Neuronal stem cell (in vitro differentiated cells): ENCODE measurements at places on chromosomes 16 and 17.

DNA sequence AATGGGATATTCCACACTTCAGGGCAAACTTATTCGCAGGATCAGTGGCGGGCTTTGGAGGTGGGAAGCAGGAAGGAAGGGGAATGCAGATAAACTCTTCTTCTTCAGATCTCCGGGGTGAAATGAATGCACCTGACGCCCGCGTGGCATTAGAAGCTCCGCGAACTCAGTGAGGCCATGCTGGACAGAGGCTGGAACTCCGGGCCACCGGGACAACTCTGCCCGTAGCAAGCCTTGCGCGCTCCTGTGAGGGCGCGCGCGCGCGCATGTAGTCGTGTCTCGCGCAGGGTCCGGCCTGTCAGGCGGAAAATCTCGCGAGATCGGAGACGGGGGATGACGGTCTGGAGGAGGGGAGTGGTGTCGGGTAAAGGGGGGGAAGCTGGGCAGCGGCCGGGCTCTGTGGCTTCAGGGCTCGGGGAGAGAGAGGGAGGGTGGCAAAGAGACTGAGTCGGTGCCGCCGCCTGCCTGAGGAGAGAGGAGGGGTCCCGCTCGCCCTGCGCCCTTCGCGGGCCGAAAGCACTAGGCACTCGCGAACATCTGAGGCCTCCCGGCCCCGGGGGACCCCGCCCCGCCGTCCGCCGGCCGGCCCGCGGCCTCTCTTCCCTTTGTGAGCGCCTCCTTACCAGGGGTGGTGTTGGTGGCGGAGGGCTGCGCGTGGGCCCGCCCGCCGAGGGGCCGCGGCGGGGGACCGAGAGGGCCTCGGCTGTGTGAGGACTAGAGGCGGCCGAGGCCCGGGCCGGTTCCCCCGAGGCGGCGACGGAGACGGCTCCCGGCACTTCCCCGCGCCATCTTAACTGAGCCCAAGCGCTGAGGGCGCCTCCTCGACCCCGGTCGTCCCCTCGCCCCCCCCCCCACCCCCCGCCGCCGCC, at the start of gene TAOK1:
TAOK1 (plus strand) TSS at position 382 of the 869 bp plus-strand sequence. CDS start 61,186 bp downstream, outside the sequence.
- DNase-seq = peak; percentile 98
- H3K27me3 ChIP-seq = no peaks in the 10 kb centered on the region
- H3K27ac ChIP-seq = peak within 1 kb of the TSS; percentile 94
- peak within 1 kb of the TSS; percentile 85 for H3K4me3 ChIP-seq
- peaks cover 9% of the 10 kb centered on the region for H3K36me3 ChIP-seq

DNA sequence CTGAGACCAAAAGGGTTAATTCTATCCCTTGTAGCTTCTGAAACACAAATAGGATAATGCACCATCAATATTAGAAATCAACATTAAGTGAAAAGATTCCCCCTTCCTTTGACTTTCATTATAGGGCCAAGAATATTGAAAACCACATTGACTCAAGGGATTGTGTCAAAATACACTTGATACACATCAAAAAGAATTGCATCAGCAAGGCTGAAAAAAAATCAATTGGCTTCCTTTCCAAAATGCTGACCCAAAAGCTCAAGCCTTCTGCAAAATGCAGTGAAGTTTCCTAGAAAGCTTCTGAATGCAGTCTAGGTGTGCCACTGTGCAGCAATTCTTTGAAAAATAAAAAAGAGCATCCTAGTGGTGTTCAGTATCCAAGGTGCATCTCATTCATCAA, 674.4 kb downstream of the TOX3 start:
- no peaks in the 10 kb centered on the region for H3K4me1 ChIP-seq
- no peak overlapping the region for H3K27ac ChIP-seq
- H3K4me3 ChIP-seq = no peak overlapping the region
- H3K36me3 ChIP-seq = no peaks in the 10 kb centered on the region
- no peaks in the 10 kb centered on the region for H3K27me3 ChIP-seq

- no peaks in the 10 kb centered on the region for H3K36me3 ChIP-seq
- H3K4me1 ChIP-seq = no peaks in the 10 kb centered on the region
- H3K27me3 ChIP-seq = no peaks in the 10 kb centered on the region
Measured at GRCh38 chr17:53971361-53971760, 148.6 kb downstream of the KIF2B start.

DNA sequence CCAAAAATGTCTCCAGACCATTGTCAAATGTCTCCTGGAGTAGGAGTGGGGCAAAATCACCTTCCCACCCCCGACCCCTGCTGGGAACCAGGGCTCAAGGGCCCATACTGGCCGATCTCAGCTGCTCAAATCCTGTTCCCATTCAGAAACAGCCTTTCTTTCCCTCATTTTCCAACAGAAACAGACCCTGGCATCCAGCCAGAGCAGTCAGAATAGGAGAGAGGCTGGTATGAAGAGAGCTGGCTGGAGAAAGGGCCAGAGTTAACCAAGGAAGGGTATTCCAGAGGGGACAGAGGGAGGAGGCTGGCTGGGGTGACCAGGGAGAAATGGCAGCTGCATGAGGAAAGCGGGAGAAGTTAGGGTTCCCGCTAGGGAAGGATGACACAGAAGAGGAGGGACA, 199.1 kb downstream of the XYLT1 start:
- no peak for DNase-seq
- H3K27ac ChIP-seq = no peak overlapping the region
- no peaks in the 10 kb centered on the region for H3K4me1 ChIP-seq
- no peaks in the 10 kb centered on the region for H3K36me3 ChIP-seq
- H3K27me3 ChIP-seq = no peaks in the 10 kb centered on the region
- no peak overlapping the region for H3K4me3 ChIP-seq

GRCh38 chr17:18045691-18046350, 6.6 kb downstream of the GID4 start:
- peaks cover 9% of the 10 kb centered on the region for H3K36me3 ChIP-seq
- H3K4me1 ChIP-seq = peaks cover 5% of the 10 kb centered on the region
- no peak for DNase-seq
- H3K27me3 ChIP-seq = no peaks in the 10 kb centered on the region
- H3K4me3 ChIP-seq = no peak overlapping the region
- H3K27ac ChIP-seq = no peak overlapping the region

DNA sequence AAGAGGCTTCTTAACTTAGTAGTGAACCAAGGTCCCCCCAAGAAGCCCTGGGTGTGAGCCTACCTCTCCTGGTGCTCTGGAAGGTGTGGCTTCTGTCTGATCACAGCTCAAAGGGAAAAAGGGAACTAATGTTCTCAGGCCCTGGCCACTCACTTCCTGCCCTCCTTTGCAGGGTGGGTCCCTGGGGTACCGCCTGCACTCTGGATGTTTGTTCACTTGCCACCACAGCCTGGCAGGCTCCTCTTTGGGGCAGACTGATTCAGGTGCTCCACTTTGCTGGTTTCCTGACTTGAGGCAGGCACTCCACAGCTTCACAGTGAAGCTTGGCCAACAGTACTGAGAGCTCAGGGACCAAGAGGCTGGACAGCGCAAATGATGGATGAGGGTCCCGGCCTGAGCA, 5.9 kb upstream of the MYO15A start:
- no peaks in the 10 kb centered on the region for H3K27me3 ChIP-seq
- DNase-seq = no peak
- no peak overlapping the region for H3K27ac ChIP-seq
- no peaks in the 10 kb centered on the region for H3K4me1 ChIP-seq

DNA sequence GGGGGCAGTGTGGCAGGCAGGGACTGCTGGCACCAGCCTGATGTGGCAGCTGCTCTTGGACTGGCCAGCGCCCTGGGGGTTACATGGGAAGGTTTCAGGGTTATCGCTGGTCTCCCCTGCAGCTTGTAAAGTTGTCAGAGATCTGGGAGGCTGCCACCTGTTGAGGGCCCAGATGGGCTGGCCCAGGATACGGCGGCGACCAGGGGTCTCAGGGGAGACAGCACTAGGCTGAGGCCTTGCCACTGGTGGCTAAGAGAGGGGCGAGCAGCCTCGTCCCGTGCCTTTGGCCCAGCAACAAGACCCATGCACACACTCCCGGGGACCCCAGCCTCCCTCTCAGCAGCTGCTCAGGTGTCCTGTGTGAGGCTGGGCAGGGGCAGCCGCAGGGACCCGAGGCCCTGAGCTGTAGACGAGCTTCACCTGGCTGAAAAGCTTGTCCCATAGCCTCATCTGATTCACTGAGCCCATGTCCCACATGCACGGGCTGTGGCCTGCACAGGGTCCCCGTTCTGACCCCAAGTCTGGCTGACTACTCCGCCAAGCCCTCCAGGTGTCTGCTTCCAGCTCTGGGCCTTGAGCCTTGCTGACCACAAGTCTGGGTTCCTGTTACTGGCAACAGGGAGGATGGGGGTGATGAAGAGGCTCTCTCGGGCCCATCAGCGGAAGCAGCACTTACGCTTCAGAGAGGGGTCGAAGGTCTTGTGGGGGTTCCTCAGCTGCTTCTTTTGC, 6.2 kb downstream of the DUS1L start:
- no peak overlapping the region for H3K27ac ChIP-seq
- no peak for DNase-seq
- no peaks in the 10 kb centered on the region for H3K27me3 ChIP-seq
